ENCODE measurements at places on chromosomes 1 and 21.

DNA sequence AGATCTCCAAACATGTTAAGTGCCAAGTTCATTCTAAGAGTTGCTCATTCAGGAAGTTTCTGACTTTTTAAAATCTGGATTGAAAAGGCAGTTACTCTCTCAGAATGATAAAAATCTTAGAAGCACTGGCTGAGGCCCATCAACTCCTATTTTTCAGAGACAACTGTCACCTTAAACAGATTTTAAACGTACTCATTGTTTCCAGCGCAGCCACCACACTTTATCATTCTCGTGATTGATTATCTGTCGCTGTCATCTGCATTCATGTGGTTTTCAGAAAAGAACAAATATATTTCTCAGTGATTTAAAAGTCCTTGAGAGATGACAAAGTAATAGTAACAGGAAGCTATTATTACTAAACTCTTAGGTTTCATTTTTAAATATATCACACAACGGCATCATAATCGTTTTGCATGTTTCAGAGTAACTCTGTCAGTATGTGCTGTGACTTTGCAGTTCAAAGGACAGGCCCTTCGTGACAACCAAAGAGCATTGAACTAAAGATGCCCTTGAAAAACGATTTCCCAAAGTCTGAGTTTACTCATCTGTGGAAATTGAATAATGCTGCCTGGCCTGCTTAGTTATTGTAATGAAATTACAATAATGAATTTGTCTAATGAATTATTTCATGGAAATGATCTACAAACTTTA lies 14.9 kb upstream of the KCNK1 start:
- no peak for DNase-seq

DNA sequence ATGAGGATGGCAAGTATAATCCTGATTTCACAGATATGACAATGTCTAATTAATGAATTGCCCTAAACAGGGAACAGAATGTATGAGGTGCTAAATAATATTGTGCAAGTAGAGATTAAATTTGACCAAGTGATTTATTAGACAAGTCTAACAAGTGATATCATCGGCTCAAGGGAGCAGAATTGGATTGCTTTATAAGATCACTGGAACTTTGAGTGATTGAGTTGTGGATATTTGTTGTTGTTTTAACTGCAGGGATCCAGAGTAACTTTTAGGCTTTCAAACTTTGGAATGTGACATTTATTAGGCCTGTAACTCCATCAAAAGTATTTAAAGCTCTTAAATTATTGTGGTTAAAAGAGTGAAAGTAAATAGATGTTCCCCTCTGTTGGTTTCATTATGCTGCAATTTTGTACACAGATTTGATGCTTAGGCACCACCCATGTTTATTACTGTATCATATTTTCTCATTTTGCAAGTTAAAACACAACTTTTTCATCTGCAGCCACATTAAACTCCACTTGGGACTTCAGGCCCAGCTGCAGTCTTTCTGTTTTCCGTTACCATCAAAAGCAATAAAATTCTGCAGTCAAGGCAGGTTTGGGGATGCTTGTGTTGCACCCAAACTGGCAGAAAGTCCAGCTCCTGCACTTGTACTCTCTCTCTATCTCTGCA lies 206.6 kb downstream of the HLX start:
- DNase-seq = no peak

DNA sequence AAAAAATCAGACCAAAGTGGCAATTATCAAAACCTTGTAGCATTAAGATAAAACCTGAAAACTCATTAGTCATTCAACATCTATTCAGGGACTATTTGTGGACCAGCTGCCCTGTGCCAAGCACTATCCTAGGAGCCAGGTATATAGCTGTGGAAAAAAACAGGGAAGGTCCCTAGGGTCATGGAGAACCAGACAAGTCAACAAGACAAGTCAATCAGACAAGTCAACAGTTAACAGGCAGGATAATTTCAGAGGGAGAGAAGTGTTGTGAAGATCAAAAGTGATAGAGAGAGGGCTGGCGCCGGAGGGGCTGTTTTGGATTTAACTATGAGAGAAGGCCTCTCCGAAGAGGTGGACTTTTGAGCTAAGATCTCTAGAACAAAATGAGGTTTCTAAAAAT lies 3.3 kb upstream of the ATP1A4 start:
- no peak for DNase-seq

DNA sequence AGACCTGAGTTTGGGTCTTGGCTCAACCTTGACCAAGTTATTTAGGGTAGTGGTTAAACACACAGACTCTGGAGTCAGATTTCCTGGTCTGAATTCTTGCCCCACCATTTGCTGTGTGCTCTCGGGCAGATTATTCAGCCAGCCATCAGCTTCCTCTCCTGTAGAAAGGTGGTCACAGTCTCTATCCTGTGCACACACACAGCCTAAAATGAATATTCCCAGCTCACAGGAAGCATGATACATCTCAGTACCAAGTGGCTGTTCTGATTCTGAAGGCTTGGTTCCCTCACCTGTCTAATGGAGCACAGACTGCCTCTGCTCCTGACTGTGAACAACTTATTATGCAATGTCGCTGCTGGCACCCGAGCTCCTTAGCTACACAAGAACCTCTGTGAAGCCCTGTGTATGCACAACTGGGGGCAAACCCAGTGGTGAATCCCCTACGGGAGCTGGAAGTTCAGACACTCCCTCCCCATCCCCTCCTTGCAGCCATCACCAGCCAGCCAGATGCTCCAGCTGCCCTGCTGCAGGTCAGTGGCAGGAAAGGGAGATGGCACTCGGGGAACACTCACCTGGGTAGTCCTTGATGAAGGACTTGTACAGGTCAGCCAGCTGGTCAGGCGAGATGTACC lies 13.7 kb downstream of the ENO1 start:
- DNase-seq = no peak

- DNase-seq = no peak
Measured at GRCh38 chr1:29223521-29223920, 7.2 kb downstream of the MECR start.

DNA sequence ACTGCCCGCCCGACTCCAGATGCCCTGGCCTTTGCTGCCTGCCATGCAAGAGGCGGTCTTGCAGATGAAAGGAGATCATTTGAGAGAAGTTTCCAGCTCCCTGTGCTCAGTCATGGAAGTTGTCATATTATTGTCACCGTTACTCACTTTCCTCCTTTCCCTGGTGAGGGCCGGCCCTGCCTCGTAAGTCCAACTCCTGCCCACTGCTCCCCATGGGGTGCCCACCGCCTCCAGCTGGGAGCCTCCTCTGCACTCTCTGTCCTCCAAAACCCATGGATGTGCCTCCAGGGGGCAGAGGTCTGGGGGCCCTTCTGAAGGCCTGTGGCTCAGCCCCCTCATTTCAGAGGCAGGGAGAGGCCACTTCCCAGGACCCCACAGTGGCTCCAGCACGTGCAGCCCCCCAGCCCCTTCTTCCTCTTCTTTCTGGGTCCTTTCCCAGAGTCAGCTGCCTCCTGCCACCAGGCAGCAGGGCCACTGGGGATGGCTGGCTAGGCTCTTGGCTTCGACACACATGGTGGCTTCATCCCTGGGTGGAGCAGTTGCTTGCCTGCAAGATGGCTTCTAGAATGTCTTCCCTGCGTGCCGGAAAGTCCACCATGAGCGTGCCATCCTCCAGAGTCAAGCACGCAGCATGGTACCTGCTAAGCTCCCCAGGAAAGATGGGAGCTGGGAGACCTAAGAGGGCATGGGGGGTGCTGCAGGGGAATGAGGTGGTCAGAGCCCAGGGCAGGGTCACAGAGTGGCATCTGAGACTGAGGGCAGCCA lies 97.9 kb upstream of the RUNX3 start:
- no peak for DNase-seq
